Nephron progenitor cell (in vitro differentiated cells): ENCODE measurements at places on chromosomes 16 and 17.

- DNase-seq, result no peak
Measured at GRCh38 chr17:64216338-64217248, 46.5 kb downstream of the TEX2 start.

GRCh38 chr16:5502467-5502869 lies 404.9 kb upstream of the EEF2KMT start:
- DNase-seq, result peak; percentile 53

DNA sequence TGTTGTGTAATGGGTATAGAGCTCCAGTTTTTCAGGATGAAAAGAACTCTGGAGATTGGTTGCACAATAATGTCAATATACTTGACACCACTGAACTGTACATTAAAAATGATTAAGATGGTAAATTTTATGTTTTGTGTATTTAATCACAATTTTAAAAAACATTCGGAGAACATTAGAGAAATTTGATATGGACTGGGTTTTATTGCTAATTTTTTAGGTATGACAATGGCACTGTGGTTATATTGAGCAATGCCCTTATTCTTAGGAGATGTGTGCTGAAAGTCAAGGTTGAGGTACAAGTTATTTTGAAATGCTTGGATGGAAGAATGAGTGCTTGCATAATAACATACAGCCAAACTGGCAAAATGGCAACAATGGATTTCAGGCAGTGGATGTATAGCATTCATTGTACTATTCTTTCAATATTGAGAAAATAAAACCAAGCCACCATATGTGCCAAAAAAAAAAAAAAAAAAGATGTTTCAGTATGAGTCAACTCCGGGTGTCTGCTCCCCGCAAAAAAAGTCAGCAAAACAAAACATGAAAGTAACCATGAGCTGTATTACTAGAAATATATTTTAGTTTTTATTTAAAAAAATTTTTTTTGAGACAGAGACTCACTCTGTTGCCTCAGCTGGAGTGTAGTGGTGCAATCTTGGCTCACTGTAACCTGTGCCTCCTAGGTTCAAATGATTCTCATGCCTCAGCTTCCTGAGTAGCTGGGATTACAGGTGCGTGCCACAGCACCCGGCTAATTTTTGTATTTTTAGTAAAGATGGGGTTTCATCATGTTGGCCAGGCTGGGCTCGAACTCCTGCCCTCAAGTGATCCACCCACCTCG lies 19.8 kb downstream of the HOXB1 start:
- no peak for DNase-seq

DNA sequence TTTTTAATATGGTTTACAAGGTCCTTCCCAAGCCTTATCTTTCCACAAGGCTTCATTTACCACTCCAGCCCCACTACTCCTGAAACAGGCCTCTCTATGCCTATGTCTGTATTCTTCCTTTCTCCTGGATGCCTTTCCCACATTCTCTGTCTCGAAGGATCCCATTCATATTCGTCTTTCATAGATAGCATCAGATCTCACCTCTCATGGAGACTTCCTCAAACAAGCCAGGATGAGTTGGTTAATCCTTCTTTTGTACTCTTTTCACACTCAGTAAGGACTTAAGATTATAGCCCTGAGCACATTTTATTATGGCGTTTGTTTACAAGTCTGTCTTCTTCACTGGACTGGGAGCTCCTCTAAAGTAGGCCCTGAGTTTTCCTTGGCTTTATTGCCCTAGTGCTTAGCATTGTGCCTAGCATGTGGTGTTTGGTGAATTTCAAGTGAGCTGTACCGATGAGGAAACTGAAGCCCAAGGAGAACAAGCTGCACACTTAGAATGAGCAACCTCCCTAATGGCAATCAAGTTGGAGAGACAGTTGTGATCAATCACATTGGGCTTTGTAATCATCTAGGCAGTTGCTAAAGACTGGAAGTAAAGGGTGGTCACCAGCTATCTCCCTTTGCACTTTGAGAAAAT lies 10.0 kb upstream of the TBX4 start:
- no peak for DNase-seq

GRCh38 chr16:77938913-77939312 lies 83.4 kb upstream of the CLEC3A start:
- DNase-seq, result no peak

DNA sequence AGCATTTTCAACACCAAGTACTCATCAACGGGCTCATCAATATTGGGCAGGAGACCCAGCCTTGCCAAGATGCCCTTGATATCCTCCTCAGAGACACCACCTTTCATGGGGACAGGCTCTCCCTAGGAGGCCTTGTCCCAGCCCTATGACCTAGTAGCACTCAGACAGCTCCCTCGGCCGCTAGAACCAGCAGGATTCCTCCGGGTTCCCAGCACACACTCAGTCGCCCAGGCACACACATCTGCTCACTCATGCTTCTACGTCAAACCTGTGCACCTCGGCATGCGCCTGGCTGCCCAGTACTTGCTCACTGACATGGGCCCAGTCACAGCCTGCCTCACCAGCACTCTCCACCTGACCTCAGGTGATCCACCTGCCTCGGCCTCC lies 17.0 kb downstream of the SRCIN1 start:
- no peak for DNase-seq

DNA sequence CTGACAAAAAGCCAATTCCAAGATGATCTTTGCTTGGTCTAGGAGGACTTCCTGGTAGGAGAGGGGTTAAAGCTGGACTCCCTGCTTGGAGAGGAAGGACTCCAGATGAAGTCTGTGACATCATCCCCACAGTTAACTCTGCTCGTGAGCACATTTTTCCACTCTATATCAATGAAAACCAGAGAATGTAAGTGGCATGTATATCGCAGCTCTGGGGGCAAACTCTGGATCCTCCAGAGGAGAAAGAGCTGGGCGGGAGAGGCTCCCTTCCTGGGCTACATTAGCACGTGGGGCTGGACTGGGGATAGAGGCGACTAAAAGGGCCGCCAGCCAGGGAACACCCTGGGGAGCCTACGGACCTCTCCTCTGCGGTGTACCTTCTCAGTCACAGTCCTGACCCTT lies 34.1 kb downstream of the HIC1 start:
- no peak for DNase-seq

GRCh38 chr17:11991461-11991860 lies 5.8 kb downstream of the ZNF18 start:
- DNase-seq, result no peak

GRCh38 chr16:13231365-13231764 lies 330.0 kb downstream of the SHISA9 start:
- no peak for DNase-seq

- no peak for DNase-seq
Measured at GRCh38 chr17:33330877-33331276, 37.8 kb upstream of the ASIC2 start.

GRCh38 chr17:80759377-80759673 lies 214.7 kb downstream of the RPTOR start:
- no peak for DNase-seq

GRCh38 chr17:1060991-1061390 lies 64.1 kb downstream of the TIMM22 start:
- no peak for DNase-seq

DNA sequence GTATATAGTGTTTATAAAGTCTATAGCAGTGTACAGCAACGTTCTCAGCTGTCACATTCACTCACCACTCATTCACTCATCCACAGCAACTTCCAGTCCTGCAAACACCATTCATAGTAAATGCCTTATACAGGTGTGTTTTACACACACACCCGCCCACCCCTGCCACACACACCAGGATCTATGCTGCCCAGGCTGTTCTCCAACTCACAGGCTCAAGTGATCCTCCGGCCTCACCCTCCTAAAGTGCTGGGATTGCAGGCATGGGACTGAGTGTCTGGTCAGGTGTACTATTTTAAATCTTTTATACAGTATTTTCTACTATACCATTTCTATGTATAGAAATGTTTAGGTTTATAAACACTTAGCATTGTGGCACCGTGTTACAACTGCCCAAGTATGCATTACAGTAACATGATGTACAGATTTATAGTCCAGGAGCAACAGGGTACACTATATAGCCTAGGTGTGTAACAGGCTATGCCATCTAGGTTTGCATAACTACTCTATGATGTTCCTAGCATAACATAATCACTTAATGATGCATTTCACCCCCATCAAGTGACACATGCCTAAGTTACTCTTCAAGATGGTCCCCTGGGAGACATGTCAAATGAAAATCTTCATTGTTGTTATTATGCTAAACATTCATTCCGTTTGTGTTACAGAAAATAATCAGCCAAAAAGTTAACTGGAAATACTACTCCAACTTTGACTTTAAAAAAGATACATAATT lies 42.5 kb downstream of the CREBBP start:
- no peak for DNase-seq

GRCh38 chr17:44311562-44312181 lies 3.3 kb downstream of the RUNDC3A start:
- DNase-seq, result no peak

GRCh38 chr17:34314279-34314678 lies 5.0 kb upstream of the CCL8 start:
- no peak for DNase-seq

- no peak for DNase-seq
Measured at GRCh38 chr17:40326014-40326831, 17.2 kb downstream of the RARA start.

- no peak for DNase-seq
Measured at GRCh38 chr16:47375423-47375822, 85.4 kb downstream of the ITFG1 start.

DNA sequence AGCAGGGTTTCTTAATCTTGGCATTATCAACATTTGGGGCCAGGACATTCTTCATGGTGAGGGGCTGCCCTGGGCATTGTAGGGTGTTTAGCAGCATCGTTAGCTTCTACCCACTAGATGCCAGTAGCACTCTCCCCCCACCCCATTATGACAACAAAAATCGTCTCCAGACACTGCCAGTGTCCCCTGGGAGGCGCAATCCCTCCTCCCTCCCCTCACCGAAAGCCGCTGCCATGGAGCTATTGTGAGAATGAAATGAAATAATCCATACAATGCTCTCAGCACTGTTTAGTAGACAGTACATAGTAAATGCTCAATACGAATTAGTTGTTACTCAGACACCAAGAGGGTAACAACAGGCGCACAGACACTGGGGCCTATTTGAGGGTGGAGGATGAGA lies 502.9 kb downstream of the NPIPA7 start:
- no peak for DNase-seq

GRCh38 chr17:77449908-77450741 lies 309.4 kb downstream of the SEC14L1 start:
- peak; percentile 83 for DNase-seq

- peak; percentile 35 for DNase-seq
Measured at GRCh38 chr17:69525920-69526841, 111.7 kb downstream of the MAP2K6 start.

GRCh38 chr16:86104537-86105048 lies 205.6 kb downstream of the IRF8 start:
- DNase-seq, result no peak

DNA sequence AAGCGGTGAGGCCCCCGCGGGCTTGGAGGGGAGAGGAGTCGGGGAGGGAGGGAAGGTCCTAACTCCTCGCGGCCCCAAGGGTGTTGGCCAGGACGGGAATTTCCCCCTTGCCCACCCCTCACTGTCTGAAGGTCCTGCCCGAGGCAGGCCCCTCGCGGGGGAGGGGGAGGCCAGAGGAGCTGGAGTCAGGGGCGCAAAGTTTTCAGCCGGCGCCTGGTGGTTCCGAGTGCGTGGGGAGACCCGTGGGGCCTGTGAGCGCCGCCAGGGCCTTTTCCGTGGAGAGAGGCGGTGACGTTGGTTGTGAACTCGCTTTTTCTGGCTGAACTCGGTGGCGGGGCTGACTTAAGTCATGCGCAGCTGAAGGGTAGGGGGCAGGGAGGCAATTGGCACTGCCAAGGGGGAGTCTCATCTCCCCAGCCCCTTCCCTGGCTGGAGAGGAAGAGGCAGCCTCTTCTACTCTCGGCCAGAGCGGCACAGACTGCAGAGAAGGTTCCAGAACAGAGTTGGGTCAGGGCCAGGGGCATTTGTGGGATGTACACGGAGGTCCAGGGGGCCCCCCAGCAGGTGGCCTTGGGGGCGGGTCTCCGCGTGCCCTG lies 1.5 kb downstream of the CACNA1H start:
- peak; percentile 38 for DNase-seq

DNA sequence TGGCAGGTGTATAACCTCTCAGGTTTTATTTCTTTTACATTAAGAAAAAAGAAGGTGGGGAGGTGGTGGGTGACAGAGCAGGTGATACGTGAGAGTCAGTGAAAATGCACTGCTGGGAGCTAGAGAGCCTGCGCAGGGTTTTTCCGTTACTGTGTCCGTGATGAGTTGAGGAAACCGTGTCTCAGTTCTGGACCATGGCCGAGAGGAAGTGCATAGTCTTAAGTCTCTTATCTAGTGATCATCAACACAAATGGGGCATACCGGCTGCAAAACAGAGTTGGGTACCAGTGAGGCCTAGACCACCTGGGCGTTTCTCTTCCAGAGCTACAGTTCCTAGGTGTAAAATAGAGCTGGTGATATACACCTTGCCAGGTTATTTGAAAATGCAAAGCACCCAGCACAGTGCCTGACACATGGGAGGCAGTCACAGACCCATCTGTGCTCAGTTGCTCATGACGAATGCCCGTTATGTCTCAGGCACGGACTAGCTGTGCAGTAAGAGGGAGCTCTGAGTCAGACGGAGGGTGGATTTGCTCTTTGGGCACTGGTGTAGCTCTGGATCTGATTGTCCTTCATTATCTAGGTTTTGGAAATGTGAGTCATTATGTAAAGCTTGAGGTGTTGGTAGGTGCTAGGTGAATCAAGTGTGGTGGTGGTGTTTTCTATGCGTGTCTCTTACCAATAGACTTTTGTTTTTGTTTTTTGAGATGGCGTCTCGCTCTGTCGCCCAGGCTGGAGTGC lies 60.9 kb downstream of the RPTOR start:
- DNase-seq, result no peak

GRCh38 chr16:49333259-49333597 lies 40.4 kb upstream of the C16orf78 start:
- no peak for DNase-seq

GRCh38 chr17:50677851-50678375 lies 29.8 kb downstream of the ANKRD40 start:
- no peak for DNase-seq

GRCh38 chr16:49376206-49376605 lies 2.6 kb downstream of the C16orf78 start:
- no peak for DNase-seq

DNA sequence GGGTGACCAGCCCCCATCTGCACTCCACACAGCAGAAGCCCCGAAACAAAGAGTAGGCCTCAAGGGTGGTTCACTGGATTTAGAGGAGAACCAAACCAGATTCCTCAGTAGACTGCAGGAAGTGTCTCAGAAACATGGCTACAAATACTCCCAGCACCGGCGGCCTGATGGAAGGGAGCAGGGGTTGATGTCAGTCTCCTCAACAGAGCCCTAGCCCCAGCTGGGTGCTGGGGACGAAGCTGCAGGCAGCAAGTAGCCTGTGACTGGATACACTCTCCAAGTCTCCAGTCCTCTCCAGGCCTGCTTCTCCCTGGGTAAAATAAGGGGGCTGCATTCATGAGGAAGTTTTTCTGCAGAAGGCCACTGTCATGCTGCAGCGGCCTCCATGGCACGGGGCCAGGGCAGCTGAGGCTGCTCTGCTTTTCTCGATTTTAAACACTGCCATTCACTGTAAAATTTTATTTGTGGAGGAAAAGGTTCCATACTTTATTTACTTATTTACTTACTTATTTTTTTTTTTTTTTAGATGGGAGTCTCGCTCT lies 36.7 kb upstream of the SREBF1 start:
- DNase-seq, result no peak
